CD8-positive, alpha-beta memory T cell (primary cell): ENCODE measurements at places on chromosomes 16 and 17. TPM values are rescaled to one million over a fixed set of nuclear protein-coding genes. Genes with fewer than 3 reads are reported as not detected.

Gene ARHGAP44
- not detected for total RNA-seq

Gene GAST
- total RNA-seq, result not detected

DNA sequence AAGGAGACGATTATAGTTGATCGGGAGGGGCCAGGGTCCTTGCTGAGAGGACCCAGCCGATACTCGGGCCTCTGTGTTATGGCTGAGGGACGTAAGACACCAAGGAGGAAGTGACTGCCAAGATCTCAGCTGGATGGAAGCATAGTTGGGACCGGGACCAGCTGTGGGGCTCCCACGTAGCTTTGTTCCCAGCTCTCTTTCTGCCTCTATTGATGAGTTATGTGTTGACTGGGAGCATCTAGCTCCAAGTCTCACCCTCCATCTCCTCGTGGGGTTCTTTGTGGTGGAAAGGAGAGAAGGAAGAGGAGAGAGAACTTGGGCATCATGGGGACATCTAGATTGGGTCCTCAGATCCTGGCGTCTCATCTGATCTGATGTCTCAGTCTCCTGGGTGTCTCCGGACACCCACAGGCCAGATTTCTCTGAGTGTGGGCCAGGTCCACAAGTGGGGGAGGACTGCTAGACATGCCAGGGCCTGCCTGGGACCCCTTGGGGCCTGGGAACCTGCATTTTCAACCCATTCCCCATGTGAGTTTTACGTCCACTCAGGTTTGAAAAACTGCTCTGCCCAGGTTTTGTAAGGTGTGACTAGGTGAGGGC, 1.0 kb downstream of the MGRN1 start:
- DNase-seq, result no peak

- peak; percentile 71 for DNase-seq
These were observed 21.1 kb downstream of the WIPI1 start for GRCh38 chr17:68435876-68436842.

DNA sequence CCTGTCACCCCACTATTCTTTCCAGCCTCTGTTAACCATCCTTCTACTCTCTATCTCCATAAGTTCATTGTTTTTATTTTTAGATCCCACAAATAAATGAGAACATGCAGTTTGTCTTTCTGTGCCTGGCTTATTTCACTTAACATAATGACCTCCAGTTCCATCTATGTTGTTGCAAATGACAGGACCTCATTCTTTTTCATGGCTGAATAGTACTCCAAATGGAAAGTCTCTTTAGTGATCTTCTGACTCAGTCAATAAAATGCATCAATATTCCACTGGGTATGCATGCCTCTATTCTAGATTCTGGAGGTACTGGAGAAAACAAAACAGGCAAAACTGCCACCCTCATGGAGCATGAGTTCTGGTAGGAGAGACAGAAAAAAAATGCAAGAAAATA, 459.0 kb downstream of the XYLT1 start:
- no peak for DNase-seq

- DNase-seq, result no peak
These were observed 391.1 kb downstream of the CNTNAP4 start for GRCh38 chr16:76668207-76668725.

DNA sequence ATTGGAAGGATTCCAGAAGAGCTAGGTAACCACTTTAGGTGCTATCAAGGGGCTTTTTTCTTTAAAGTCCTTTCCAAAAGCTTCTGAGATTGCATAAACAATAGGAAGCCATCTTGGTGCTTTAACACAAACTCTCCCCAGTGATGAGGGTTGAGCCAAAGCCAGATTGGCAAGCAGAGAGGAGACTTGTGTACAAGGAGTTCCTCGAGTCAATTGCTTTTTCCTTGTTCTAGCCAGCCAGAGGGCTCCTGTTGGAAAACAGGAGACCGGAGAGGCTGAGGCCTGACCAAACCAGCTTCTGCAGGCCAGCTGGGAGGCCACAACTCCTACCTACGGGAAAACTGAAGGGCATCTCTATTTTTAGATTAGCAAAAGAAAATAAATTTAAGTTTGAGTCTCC, 46.5 kb downstream of the MAPT start:
- no peak for DNase-seq
